ENCODE measurements at places on chromosomes 5 and 9.

GRCh38 chr9:38765101-38765500 lies 45.2 kb upstream of the FAM240B start:
- DNase-seq, result no peak

DNA sequence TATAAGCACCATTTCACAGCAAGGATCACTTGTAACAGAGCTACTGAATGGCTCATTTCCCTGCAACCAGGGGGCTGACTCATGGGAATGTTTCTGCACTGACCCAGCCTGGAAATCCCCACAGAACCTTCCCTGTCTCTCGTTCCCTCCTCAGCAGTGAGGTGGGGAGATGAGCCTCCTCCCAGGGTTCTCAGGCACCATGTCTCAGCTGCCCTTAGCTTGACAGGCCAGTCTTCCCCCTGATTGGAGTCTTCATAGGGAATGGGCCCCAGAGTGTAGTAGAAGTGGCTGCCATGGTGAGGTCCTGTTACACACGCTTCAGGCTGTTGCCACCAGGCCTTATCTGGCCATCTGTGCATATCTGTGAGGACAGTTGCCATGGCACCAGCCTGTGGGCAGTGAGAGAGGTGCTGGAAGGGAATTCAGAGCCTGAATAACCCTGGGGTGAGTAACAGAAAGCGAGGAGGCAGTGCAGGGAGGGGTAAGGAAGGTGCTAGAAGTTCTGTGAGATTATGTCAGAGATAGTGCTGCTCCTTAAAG lies 324.4 kb downstream of the ENC1 start:
- peak; percentile 10 for DNase-seq

GRCh38 chr5:10586555-10586954 lies 22.7 kb downstream of the ANKRD33B start:
- no peak for DNase-seq

DNA sequence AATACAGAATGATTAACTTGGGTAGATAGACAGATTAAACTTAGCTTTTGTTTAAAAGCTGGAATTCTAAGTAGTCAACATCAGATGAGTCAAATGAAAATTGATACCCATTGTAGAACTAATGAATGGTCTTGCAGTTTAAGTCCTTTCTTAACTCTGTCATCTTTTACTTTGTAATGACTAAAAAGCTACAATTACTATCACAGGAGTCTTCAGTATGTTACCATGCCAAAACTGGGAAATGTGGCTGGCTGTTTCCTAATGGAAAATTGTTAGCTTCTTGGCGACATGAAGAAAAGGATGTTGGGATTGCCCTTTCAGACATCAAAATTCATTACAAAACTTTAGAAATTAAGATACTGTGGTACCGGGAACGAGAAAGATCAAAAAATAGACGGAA lies 20.2 kb upstream of the ANXA1 start:
- DNase-seq, result no peak

GRCh38 chr9:11559001-11559776 lies 946.4 kb upstream of the PTPRD start:
- no peak for DNase-seq

GRCh38 chr9:5513966-5514616 lies 3.8 kb downstream of the PDCD1LG2 start:
- no peak for DNase-seq

GRCh38 chr5:160360310-160360709 lies 10.1 kb downstream of the C1QTNF2 start:
- DNase-seq, result no peak

- no peak for DNase-seq
Measured at GRCh38 chr5:167489202-167489601, 802.2 kb upstream of the WWC1 start.

Data from brain pericyte (primary cell).